HT-29 (cell line): ENCODE measurements at places on chromosomes 11 and 22.

DNA sequence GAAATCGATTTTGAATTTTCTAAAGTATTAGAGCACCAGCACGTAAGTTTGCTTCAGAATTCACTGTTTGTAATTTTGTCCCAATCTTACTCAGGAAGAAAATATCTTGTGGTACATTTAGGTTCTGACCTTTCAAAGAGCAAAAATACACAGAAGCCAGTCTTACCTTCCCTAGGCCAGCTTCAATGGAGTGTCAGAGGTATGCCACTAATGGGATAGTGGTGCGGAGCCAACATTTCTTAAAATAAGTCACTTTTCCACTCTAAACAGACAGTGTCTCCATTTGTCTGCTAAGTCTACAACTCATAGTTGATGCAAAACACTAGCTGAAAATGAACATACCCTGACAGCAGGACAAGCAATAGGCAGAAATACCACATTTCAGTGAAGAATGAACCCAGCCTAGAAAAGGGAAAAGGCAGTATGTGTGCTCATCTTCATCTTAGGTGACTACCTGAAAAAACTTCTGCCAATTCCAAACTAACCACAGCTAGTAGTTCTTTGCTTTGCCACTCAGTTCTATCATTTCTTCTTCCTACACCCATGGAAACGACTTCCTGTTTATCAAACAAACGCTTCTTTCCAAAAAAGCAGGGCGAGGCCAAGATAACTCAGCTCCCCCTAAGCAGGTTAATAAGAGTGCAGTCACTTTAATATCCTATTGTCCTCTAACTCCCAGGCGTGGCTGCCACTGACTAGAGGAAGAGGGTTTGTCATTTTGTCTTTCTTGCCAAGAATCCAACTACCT, 94.0 kb upstream of the APOA1 start:
- DNase-seq: peak; percentile 50

DNA sequence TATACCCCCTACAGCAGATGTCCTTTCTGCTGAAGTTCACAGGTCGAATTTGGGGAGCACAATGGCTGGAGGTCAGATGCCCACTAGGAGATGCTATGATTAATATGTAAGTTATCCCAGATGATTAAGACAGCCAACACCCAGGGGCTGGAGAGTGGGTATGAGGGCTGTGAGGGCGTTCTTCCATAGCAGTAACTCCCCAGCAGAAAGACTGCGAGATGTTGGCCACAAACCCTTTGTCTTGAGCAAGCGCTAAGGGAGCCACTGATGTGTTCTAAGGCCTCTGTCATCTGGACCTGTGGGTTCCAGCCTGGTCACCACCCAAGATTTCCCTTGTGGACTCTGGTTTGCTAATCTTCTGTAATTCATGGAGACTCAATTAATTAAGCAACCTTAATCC, 77.6 kb downstream of the BMAL1 start:
- no peak for DNase-seq

GRCh38 chr22:44266796-44267760, 45.7 kb downstream of the SHISAL1 start:
- no peak for DNase-seq

- DNase-seq: no peak
Measured at GRCh38 chr11:106381895-106382294, 304.4 kb downstream of the AASDHPPT start.

GRCh38 chr11:69152733-69153421, 2.9 kb upstream of the SMIM38 start:
- no peak for DNase-seq

DNA sequence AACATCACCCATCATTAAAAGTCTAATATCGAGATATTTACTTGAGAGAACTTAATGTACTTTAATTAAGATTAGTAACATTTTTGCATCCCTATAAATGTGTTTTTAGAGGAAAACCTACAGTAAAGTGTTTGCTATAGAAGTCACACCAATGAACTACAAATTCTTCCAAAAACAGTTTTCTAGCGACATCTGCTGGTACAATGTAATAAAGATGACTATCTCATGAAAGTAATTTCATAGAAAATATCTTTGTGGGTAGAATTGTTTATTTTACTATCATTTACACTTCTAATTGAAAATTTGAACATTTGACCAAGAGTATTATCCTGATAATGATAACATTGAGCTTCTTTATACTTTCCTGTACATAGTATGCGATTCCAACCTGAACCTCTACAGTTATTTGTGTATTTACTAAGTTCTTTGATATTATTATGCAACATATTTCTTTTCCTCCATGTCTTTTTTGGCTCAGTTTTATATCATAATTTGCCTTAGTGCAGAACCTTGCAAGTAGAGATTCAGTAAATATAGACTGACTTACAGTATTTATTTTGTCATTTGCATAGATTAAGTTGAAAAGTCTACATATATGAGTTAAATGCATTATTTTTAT, 252.7 kb downstream of the TMEM135 start:
- peak; percentile 89 for DNase-seq

GRCh38 chr11:128522943-128523518, 64.3 kb downstream of the ETS1 start:
- no peak for DNase-seq

GRCh38 chr11:73176145-73176873, 34.2 kb upstream of the FCHSD2 start:
- DNase-seq: no peak

DNA sequence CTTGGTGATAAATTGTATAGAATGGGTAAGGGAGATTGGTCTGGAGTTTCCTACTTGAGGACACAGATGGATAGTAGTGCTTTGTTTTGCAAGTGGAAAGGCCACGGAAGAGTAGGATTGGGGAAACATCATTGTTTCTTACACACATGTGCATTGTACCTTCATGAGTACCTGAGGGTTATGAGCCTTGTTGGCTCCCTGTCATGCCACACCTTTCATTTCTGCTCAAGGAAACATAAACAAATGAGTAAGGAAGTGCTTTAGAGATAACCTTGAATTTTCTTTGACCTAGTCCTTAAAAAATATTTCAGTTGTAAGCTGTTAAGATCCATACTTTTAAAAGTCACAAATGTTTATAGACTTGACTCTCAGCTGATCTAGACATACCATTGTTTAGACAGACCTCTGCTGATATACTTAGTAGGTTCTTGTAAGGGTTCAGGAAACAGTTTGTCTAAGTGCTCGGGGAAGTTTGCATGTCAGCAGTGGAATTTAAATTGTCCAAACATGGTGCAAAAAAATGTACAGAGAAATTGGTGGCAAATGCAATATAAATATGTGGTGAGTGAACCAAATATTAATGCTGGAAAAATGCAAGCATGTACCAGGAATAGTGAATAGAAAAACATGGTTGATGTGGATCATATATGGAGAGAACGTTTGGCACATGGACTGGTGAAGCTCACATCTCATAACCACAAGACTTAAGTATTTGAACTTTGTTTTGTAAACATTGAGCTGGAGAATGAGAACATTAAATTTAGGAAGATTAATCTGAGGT, 40.9 kb downstream of the GAS2 start:
- no peak for DNase-seq

DNA sequence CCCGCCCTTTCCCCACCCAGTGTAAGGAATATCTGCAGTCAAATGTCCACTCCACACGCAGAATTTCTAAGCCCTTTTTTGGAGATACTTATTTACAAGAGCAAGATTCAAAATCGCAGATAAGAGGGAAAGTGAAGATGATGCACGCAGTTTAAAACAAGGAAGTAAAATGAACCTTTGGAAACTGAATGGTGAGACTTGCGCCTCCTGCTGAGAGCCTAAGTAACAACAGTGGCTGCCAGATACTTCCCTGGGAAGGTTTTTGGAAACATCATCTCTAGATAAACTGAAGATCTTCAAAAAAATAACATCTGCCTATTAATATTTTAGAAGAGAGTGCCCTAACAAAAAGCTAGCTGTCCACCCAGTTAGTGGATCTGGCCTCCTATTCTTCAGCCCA, 963.1 kb upstream of the FAT3 start:
- DNase-seq: no peak

- peak; percentile 72 for DNase-seq
Measured at GRCh38 chr11:765025-765801, 12.1 kb downstream of the GATD1 start.

- peak; percentile 54 for DNase-seq
Measured at GRCh38 chr11:69294571-69295078, 670 bp downstream of the MYEOV start.

- DNase-seq: no peak
Measured at GRCh38 chr11:128546916-128547315, 40.4 kb downstream of the ETS1 start.

DNA sequence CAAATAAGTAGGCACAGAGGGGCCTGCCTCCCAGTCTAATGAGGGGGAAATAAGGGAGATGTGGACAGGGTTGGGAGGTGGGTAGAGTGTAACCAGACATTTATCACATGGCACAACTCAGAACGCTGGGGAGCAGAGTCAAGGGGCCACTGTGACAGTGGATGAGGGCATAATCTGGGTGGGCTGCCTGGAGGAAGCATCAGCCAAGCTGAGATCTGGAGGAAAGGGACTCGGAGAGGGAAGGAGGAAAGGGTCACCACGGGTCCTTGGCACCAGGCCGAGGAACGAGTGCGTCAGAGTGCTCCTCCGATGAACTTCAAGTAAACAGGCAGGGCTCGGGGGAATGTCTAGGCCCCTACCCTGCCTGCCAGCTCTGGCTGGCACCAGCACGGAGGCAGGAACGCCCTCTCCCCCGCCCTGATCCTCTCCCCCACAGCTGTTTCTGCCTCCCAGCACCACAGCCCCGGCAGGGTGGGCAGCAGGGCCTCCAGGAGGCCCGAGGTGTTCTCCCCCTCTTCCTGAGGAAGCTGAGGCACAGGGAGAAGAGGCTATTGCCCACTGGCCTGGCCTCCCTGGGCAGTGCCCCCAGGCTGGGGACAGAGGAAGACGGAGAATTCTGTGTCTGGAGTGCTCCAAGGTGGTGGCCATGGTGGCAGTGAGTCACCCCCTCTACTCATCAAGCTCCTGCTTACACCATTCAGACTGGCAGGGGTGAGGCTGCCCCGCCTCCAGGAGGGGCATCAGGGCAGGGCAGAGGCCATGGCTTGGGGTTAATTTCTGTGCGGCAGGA, 4.2 kb downstream of the ALDH3B1 start:
- DNase-seq: peak; percentile 97

- peak; percentile 74 for DNase-seq
Measured at GRCh38 chr11:125429174-125429707, 66.8 kb downstream of the FEZ1 start.
